Stimulated activated CD8-positive, alpha-beta memory T cell treated with anti-CD3 and anti-CD28 coated beads, Interleukin-15, amount 100 ng/mL, for 1 hour (primary cell): ENCODE measurements at places on chromosomes 6 and 20.

DNA sequence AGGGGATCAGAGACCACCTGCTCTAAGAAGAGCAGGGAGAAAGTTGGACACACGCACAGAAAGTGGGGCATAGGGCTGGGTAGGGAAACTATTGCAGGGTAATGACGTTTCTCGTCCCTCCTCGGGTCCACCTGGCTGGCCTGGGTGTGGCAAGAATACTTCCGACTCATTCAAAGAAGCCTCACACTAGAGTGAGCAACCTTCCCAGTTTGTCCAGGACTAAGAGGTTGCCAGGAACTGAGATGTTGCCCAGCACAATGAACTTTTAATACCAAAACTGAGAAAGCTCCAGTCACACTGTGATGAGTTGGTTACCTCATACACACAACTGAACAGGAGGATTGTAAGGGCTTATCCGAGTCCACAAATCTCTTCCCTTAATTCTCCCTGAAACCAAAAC is 74.5 kb upstream of the ADGRF1 start:
- no peak for DNase-seq

DNA sequence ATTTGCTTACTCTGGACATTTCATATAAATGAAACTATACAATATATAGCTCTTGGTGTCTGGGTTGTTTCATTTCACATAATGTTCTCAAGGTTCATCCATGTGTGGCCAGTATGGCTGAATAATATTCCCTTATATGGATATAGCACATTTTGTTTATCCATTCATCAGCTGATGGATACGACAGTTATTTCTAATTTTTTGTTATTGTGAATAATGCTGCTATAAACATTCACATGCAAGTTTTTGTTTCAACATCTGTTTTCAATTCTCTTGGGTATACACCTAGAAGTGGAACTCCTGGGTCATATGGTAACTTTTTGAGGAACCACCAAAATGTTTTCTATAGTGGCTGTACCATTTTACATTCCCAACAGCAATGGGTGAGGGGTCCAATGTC is 101.1 kb downstream of the CDK19 start:
- DNase-seq, result no peak

DNA sequence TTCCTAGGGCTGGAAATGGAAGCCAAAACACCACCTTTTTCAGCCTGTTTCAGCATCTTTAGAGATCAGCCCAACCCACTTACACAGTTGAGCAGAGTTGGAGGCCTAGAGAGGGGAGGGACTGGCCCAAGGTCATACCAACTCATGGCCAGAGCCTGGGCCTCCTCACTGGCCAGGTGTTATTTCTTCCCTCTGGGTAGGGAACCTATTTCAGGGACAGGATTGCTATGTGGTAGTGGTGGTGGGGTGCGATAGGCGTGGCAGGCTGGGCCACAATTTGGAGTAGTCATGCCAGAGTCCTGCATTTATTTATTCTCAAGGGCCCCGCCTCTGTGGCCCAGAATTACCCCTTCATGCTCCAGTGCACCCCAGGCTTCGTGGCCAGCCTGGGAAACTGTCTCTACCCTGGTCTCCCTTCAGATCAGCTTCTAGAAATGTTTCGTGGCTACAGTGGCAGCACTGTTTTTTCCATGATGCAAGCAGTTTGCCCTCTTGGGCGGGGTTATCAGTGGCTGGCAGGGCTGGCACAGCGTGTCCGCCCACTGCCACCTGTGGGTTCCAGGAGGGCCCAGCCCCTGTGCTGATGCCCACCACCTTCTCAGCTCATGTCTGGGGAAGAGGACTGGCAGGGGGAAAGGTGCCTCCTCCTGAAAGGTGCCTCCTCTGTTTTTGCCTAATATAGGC is 6.2 kb downstream of the VEGFA start:
- no peak for DNase-seq

- DNase-seq, result no peak
These were observed 11.4 kb upstream of the SNX9 start for GRCh38 chr6:157811476-157812173.

- no peak for DNase-seq
These were observed 12.2 kb upstream of the TAF8 start for GRCh38 chr6:42038163-42038562.

GRCh38 chr6:20700375-20700774 is 166.1 kb downstream of the CDKAL1 start:
- no peak for DNase-seq

DNA sequence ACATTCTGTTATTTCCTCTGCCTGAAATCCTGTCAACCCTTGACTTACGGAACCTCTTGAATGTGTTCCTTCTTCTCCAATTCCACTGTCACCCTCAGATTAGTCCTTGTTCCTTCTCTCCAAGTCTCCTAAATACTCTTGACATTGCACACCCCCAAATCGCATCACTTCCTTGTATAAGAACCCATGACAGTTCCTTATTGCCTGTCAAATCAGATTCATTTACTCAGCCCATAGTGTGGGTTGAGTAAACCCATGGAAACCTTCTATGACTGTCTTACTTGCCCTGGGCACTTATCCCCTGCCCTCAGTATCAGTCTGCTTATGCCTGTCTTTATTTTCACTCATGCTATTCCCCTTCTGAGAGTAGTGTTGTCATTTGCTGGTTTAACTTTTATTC is 40.5 kb downstream of the ARMC2 start:
- no peak for DNase-seq

DNA sequence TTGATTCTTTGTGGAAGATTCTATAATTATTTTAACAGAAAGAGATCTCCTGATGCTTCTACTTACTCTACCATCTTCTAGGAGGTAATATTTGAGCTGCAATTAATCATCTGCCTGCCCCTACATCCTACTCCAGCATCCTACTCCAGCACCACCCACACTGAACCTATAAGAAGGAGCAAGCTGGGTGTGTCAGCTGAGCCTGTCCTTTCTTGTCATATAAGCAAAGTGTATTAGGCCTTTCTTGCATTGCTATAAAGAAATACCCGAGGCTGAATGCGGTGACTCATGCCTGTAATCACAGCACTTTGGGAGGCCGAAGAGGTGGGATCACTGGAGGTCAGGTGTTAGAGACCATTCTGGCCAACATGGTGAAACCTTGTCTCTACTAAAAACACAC is 84.2 kb upstream of the ARG1 start:
- DNase-seq, result no peak

- DNase-seq, result no peak
These were observed 45.8 kb upstream of the PNRC1 start for GRCh38 chr6:89034586-89035251.
